ENCODE measurements at places on chromosomes 4 and X. TPM values are rescaled to one million over a fixed set of nuclear protein-coding genes. Genes with fewer than 3 reads are reported as not detected.

DNA sequence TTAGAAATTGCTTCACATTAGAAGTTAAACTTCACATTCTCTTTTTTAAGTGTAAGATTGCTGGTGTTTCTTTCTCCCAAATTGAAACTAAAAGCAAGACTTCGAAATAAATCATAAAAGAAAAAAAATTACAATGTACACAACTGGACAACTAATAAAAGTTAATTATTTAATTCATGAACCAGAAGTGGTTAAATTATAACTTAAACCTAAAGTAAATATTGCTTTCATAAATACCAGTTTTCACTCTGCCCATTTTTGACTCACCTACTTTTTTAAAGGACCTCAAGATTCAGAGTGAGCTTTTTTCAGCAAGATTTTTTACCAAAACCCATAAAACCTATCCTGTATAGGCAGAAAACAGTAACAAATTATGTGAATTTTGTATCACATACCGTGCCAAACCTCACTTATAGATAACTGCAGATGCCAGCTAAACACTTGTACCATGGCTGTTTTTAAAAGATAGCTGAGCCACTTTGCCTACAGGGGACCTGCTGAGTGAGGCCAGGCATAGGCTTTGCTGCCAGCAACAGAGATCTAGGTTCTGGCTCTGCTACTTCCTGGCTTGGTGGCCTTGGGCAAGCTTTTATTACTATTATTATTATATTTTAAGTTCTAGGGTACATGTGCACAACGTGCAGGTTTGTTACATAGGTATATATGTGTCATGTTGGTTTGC lies 259.8 kb downstream of the NR3C2 start:
- no peak for DNase-seq

- DNase-seq = no peak
Measured at GRCh38 chrX:254630-255215, 26.5 kb upstream of the PLCXD1 start.

DNA sequence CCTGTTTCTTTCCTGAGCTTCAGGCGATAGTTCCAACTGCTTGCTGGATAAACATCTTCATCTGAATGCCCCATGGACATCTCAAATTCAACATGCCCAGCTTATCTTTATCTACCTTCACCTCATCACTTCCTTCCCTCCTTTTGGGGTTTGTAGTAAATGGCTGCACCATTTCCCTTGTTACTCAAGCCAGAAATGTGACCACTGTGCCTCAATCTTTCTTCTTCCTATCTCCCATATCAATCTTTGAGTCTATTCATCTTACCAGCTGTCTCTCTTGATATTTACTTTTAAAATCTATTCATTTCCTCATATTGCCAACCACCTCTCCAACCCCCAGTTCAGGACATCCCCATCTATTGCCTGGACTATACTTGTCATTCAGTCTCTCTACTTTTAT lies 155.4 kb downstream of the PPA2 start:
- DNase-seq = no peak

DNA sequence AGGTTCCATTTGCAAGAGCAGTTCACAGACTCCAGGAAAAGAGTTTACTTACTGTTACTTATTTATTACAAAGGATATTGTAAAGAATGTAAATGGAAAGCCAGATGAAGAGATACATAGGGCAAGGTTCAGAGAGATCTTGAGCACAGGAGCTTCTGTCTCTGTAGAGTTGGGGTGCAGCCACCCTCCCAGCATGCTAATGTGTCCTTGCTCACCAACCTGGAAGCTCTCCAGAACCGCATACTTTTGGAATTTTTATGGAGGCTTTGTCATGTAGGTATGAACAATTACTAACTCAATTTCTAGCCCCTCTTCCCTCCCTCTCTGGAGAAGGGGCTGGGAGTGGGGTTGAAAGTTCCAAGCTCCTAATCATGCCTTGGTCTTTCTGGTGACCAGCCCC lies 857.2 kb downstream of the RPA4 start:
- DNase-seq = no peak

DNA sequence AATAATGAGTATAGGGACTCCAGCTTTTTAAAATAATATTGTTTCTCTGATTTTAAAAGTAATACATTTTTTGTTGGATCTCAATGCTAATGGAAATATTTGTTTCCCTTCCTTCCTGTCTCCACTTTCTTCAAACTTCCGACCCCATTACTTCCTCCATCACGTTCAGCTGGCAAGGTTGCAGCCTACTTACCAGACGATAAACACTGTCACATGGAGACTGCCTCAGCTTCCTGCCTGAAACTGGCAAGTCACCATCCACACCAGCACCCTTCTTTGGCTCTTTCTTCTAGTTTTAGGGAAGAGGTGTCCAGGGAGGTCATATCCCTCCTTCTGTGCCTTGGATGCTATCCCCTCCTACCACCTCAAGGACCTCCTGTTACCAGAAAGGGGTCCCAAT lies 3.4 kb upstream of the INTU start:
- no peak for DNase-seq

Gene ERAS
- not detected for total RNA-seq

- DNase-seq = no peak
Measured at GRCh38 chrX:2495595-2495994, 5.2 kb downstream of the DHRSX start.

- no peak for DNase-seq
Measured at GRCh38 chrX:105116486-105116885, 104.0 kb downstream of the TEX13A start.

All from CD4-positive, alpha-beta T cell (primary cell).